ENCODE measurements at places on chromosomes 7 and 10.

- DNase-seq, result no peak
Observed at GRCh38 chr7:30682212-30683083, at the start of gene CRHR2. Gene CRHR2, minus strand, starts transcription at chr7:30682456. Its CDS starts 176 bp downstream, at chr7:30682280.

DNA sequence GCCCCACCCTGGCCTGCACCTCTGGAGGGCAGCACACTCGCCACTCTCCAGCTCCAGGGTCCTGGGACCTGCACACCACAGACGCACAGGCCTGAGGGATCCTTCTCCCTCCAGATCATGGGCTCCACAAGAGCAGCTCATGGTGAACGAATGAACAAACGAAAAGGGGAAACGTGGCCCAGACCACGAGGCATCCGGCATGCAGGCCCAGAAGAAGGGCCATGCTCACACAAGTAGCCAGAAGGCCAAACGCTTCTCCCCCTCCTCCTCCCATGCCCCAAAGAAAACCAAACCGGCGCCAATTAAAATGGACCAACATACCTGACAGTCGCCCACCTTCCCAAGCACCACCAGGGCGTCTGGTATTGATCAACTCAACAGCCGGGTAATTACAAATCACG, 30.4 kb downstream of the MAD1L1 start:
- DNase-seq, result no peak

- no peak for DNase-seq
Observed at GRCh38 chr10:124332426-124332825, 86.3 kb downstream of the OAT start.

GRCh38 chr10:131257027-131257426, 54.5 kb downstream of the TCERG1L start:
- no peak for DNase-seq

- DNase-seq, result no peak
Observed at GRCh38 chr7:129465080-129465479, 30.8 kb downstream of the STRIP2 start.

DNA sequence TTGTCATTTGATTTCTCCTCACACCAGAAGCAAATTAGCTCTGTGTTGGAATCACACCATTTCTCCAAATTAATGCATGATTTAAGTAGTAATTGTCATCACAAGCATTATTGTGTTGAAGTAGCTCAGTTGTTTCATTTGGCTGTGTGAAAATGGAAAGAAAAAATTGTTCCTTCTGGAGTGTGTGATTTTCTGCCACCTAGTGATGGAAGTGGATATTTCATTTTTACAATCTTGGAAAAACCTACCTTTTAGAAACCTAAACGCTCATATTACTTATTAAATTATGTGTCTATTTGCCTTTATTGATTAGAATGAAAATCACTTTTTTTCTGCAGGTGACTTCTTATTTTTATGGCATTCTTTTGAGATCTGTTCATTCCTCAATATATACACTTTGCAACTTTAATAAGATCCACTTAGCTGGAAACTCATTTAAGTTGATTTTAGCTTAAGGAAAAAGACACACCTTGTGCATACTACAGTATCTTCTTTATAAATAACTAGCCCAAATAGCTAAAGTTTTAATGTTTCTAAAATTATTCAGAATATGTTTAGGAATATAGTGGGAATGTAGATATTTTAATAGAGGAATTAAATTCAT, 50.0 kb downstream of the SRI start:
- peak; percentile 11 for DNase-seq

- DNase-seq, result no peak
Observed at GRCh38 chr7:7701527-7701926, 16.9 kb downstream of the RPA3 start.

- no peak for DNase-seq
Observed at GRCh38 chr10:122669842-122670241, 29.8 kb downstream of the C10orf120 start.

- DNase-seq, result peak; percentile 41
Observed at GRCh38 chr10:52004342-52004949, 305.1 kb upstream of the CSTF2T start.

- no peak for DNase-seq
Observed at GRCh38 chr10:20446561-20447193, 450.4 kb downstream of the NEBL start.

DNA sequence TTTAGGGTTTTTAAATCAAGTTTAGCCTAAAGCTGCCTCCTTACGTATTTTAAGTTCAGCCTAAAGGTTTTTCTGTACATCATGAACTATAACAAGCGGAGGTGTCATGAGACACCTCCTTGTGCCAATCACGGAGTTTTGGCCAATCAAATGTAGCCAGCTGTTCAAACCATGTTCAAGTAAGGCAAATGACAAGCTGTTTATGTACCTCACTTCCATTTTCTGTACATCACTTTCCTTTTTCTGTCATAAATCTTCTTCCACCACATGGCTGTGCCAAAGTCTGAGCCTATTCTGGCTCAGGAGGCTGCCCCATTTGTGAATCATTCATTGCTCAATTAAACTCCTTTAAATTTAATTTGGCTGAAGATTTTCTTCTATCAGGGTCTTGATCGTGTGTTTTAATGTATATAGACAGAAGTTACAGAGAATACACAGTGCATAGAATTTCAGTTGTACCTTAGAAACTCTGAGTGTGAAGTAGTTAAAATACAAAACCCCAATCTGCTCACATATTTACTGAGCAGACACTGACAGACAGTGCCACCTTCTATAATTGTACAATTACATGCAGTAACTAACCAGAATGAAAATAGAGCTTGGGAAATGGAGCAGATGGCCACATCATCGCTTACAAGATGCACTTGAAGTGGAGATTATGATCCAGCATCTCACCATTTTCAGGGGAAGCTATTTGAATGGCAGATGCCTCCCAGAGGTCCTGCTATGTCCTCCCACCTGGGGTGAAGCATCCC, 76.9 kb upstream of the LANCL2 start:
- DNase-seq, result no peak

- DNase-seq, result no peak
Observed at GRCh38 chr10:97338041-97338440, 3.5 kb upstream of the FRAT2 start.

GRCh38 chr7:96921231-96921630, 84.1 kb upstream of the DLX6 start:
- DNase-seq, result no peak

- DNase-seq, result no peak
Observed at GRCh38 chr7:133109816-133110215, 27.9 kb upstream of the CHCHD3 start.

DNA sequence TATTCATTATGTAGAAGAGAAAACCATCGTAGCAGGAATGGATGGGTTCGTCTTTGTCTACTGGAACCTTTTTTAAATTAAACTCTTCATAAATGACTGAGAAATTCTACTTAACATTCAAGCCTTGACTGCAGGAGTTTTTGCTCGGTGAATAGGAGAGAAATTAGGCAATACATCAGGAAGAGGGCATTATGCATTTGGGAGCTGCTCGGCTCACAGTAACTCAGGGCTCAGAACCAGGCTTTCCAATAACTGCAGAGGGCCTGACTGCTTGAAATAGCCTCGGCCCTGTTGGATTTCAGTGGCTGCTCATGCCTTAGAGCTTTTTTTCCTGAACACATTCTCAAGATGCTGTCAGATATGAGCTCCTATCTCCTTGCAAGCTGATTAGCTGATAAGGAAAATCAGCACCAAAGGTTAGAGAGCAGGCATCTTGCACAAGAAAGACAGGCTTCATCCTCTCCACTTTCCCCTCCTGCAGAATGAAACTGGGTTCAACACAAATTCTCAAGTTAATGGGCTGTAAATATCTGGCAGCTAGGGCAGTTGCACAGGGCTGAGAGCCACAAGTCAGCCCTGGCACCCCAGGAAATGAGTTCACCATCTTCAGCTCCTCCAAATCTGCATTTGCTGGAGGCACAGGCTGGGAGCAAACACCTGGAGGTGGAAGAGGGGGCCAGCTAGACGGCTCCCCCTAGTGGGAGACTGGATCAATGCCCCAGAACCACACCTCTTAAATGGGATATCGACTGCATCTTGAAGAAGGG, 24.3 kb downstream of the TECTB start:
- peak; percentile 53 for DNase-seq

GRCh38 chr10:80498833-80499741, 38.6 kb upstream of the SH2D4B start:
- DNase-seq, result peak; percentile 94

DNA sequence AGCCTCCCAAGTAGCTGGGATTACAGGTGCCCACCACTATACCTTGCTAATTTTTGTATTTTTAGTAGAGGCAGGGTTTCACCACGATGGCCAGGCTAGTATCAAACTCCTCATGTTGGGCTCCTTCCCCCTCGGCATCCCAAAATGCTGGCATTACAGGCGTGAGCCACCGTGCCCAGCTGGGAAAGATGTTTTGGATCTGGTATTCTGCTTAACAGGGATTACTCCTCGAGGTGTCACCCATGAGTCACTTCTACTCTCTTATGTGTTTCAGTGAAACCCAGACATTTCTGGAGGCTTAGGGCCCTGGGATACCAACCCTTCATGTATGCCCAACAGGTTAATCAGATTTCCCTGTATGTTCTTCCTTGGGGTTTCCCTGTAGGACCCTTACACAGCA, 11.8 kb upstream of the OPN4 start:
- DNase-seq, result peak; percentile 28

DNA sequence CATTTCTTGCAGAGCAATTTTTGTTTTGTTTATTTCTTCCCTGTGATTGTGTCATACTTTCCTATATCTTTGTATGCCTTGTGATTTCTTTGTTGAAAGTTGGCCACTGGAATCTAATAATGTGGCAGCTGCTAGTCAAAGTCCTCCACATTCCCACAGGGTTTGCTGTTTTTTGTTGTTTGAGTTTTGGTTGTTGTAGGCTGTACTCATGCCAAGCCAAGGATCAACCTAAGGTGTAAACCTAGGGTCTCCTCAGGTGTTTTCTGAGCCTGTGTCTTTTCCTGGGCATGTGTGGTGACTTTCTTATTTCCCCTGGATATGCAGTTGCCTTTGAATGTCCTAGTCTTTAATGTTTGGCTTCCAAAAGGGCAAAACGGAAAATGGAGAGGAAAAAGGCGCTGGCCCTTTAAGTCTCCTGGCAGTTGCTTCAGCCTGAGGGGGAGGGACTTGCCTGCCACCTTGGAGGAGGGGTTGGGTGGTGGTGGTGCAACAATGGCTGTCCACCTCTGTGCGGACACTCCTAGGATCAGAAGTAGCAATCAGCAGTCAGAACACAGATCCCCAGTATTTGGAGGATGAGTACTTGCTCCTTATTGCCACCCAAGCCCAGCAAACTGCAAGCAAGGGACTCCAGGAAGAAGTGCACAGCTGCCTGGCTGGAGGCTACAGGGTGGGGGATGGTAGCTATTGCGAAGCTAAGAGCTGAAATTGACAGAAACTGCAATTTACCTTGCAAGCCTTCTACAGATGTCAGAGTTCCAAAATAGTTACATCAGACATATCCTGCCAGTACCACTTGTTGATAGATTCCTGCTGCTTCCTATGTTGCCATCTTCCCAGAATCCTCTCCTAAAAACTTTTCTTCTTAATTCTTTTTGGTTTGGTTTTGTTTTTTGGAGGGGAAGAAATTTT, 5.6 kb upstream of the ZNF518A start:
- peak; percentile 66 for DNase-seq

GRCh38 chr10:86262688-86263181, 103.9 kb downstream of the GRID1 start:
- DNase-seq, result no peak

GRCh38 chr10:74123081-74123480, 27.5 kb downstream of the AP3M1 start:
- no peak for DNase-seq

DNA sequence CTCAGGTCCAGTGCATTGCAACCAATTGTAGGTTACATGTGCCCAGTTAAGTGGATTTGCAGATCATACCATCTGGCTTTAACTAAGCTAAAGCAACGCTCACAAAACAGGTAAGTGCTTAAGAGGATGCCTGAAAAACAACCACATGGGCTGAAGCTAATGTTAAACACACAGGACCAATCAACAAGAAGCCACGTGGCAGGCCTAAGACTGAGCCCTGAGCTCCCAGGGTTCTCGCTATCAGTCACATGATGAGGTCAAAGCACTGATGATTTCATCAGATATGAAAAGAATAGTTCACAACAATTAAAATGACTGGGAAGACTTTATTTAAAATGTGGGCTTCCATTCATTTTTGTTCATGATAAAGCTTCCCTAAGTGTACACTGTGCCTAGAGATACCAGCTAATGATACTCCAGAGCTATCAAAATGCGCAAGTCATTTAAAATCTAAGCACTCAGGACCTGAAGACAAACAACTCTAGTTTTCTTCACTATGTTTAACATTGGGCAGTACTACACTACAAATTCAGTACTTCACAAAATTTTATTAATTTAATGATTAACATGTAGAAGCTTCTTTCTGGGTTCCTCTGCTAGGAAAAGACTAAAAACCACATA, 90.6 kb downstream of the PIP4K2A start:
- no peak for DNase-seq

DNA sequence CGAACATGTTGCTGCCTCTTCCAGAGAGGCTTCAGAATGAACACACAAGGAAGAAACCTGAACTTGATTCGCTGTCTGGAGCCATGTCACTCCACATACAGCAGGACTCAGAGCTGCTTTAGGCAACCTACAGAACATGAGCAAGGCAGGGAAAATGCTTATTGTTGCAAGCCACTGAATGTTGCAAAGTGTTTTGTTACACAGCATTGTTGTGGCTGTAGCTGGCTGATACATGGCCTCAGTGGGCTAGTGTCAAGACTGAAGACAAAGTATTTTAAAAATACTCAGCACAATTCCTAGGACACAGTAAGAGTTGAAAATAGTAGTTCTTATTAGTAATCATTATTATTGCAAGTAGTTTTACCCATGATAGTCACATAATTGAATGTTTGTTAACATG, 3.1 kb upstream of the CHST15 start:
- DNase-seq, result no peak

DNA sequence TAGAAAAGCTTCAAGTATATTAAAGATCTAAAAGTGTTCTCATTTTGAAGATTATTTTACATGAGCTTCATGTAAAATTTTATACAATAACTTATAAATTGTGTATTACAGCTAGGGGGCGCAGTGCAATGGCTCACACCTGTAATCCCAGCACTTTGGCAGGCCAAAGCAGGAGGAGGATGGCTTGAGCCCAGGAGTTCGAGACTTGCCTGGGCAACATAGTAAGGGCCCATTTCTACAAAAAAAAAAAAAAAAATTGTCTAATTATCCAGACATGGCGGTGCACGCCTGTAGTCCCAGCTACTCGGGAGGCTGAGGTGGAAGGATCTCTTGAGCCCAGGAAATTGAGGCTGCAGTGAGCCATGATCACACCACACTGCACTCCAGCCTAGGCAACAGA, 16.6 kb downstream of the ACBD5 start:
- peak; percentile 73 for DNase-seq

- no peak for DNase-seq
Observed at GRCh38 chr7:956031-956430, 1.6 kb upstream of the ADAP1 start.

- DNase-seq, result no peak
Observed at GRCh38 chr7:18974803-18975202, 142.6 kb downstream of the TWIST1 start.

- DNase-seq, result no peak
Observed at GRCh38 chr10:120984221-120984620, 133.1 kb downstream of the WDR11 start.

- DNase-seq, result peak; percentile 56
Observed at GRCh38 chr7:107044347-107045194, at the start of gene PRKAR2B. Gene PRKAR2B, plus strand, starts transcription at chr7:107044705. Its CDS starts 203 bp downstream, at chr7:107044908.
